Nephron progenitor cell (in vitro differentiated cells): ENCODE measurements at places on chromosomes 3 and 15.

- DNase-seq = no peak
These were observed 205.6 kb downstream of the VGLL3 start for GRCh38 chr3:86785386-86785785.

DNA sequence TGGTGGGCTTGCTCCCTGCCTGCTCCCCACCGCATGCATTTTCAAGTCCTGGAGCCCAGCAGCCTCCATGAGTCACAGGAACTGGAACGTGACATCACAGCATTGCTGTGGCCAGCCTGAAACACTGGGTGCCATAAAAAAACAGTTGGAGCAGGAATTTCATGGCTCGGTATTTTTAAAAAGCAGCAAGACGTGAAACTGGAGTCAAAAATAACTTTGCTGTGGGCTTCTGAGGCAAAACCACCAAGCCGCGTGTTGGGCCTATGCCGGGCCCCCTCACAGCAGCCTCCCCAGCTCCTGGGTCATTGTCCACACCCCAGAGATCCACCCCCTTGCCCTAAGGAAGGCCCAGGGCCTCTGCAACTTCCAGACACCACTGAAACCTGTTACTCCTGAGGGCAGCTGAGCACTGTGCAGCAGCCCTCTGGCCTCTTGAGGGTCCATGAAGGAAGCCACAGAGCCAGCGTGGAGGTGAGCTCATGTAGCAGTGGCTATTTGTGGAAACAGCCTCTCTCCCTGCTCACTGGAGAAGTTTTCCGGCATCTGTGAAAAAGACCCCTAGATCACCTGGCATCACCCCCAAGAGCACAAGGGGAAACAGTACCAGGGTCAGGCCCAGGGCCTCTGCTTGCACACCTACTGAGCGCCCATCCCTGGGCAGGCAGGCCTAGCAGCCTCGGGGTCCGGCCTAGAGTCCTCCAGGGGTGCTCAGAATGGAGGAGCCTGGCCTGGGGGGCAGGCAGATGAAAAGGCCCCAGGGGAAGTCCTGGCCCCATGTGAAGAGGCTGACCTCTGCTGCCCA lies 34.0 kb upstream of the DUSP7 start:
- DNase-seq = no peak

DNA sequence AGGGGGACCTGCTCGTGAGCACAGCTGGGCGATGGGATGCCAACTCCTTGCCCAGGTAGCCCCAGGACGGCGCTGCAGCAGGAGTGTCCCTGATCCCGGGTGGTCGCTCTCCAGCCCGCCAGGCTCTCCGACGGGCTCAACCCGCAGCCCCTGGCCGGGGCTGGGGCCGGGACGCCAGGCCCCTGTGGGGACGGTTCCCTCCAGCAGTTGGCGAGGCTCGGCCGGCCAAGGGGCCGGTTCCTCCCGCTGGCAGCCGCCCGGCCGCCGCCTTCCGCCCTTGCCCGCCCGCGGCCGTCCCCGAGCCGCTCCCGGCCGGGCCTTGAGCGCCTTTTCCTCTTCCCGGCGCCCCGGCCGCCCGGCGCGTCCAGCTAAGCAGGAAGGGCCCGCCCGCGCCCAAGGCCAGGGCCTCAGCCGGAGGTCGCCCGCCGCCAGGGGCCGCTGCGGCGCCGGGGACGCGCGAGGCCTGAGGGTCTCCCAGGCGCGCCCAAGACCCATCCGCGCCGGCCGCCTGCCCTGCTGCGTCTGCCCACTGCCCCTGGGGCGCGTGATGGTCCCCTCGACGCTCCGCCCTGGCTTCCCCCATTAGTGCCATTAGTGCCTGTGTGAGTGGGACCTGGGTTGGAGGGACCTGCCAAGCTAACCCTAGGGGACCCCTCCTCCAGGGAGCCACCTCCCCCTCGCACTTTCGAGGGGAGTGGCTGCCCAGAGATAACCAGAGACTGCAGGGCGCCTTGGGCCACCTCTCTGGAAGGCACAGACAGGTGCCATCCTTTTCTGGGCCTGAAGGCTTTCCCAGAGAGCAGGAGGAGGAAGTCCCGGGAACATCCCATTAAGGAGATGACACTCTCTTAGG lies 106.4 kb downstream of the FBLN2 start:
- DNase-seq = peak; percentile 92

GRCh38 chr3:81761904-81762580 lies 597 bp upstream of the GBE1 start:
- no peak for DNase-seq

- DNase-seq = no peak
These were observed 808.2 kb downstream of the SQOR start for GRCh38 chr15:46442901-46443590.

DNA sequence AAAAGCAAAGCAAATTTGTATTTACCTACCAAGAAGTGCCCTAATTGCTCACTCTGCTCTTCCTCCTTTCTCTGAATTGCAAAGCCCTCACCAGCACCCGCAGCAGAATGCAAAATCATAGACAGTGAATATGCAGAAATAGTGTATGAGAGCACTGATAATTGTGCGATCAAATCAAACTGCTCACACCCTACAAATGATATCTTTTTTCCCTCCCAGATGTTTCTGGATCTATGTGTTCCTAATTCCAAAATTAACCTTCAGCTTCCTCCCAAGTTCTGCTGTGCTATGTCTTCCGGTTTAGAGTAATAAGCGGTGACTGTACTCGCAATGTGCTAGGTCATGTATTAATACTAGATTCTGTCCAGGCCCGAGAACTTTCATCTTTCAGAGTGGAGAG lies 3.4 kb downstream of the GHSR start:
- no peak for DNase-seq

DNA sequence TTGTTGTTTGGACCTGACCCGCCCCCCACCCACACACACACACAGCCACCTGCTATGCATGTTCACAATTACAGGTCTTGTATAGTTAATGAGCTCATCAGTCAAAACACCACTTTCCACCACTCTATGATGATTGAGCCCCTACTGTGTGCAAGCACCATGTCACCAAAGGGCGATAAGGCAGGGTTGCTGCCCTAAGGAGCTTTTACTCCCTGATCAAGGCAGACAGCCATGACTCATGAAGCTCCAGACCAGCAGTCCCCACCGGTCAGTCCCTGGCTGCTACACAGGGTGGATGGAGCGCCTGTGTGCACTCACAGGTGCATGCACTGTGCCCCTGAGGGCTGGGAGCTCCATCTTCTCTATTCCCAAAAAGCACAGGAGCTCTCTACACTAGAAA lies 270.6 kb downstream of the CLSTN2 start:
- no peak for DNase-seq

GRCh38 chr3:148861277-148861869 lies 3.7 kb upstream of the CPA3 start:
- no peak for DNase-seq

DNA sequence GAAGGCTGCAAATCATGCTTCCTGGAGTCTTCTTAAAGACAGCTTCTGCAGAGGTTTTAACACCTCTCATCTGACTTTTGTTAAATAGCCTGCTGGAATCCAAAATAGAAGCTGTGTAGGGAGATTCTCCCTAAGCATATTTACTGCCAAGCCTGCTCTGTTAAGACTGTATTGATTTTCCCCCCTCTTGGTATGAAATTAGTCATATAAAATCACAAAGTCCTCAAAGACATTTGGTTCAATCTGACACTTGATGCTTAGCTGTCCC lies 94.6 kb downstream of the ITPR1 start:
- DNase-seq = no peak

GRCh38 chr15:45435124-45435903 lies 57.0 kb upstream of the GATM start:
- no peak for DNase-seq

GRCh38 chr3:42961633-42962032 lies 17.5 kb upstream of the GASK1A start:
- peak; percentile 35 for DNase-seq

GRCh38 chr3:148896062-148896461 lies 31.0 kb downstream of the CPA3 start:
- DNase-seq = no peak

DNA sequence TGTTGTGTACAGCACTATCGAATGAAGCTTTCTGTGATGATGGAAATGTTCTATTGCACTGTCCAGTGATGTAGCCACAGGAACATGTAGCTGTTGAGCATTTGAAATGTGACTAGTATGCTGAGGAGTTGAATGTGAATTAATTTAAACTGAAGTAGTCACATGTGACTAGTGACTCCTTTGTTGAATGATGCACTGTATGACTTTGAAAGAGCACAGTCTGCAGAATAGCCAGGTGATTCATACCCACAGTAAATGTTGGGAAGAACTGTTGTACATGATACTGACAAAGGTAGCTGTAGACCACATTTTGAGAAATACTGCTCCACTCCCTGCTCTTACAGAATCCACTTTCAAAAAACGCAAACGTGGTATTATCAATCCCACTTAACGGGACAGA lies 34.0 kb upstream of the ACTL6A start:
- no peak for DNase-seq

DNA sequence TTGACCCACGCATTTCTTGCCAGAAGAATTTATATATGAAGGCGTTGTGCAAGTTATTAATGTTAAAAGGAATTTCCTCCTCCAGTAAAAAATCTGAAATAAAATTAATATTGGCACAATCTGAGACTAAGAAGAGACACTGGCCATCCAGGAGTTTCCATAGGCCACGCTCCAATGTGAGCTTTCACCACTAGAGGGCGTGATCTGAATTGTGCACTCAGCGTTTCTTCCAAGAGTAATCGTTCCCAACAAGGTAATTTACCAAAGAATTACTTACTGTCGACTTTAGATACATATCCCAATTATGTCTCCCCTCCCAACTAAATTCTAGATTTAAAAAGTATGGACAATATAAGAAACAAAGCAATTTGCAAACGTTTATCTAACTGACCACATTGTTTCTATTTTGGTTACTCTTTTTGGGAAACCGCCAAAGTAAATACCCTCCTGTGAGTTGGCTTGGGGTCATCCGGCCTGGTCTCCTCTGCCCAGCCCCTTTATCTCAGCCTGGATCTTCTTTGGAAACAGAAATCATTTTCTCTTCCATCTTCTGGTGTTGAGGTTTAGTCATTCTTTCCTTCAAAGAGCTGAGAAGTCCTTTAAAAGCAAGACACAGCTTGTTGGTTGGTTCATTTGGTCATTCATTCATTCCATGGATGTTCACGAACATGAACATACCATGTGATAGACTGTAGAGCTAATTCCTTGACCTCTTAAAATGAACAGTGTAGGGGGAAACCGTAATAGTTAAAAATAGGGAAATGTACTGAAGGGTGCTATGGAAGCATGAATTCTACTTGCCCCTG lies 26.2 kb downstream of the POLR2M start:
- peak; percentile 72 for DNase-seq

DNA sequence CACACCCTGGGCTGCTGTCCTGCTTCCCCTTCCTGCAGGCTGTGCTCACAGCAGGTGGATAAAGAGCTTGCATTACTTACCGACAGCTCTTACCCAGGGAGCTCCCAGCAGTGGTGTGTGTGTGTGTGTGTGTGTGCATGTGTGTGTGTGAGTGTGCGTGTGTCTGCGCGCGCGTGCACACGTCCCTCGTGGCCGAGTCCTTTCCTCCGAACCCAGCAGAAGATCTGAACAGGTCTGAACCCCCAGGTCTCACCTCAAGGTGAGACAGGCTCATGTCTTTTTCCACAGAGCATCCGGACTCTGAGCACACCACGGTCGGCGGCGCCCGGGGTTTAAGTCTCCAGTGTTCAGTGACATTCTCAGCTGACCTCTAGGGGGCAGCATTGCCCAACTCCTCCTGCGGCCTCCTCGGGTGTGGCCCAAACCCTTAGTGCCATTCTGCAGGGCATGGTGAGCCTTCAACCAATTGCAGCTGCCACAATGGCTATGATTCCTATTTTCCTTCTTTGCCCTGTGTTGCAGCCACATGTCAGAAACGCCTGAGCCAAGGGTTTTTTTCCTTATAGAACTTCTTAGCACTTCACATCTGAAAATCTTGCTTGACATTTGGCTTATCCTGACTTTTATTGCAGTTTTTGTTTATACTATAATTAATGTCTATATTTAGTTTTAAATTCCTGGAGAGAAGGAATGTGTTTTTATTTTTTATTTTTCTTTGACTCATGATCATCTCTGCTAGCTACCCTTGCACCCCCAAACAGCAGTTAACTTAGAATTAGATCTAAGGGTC lies 64.1 kb upstream of the KLHL25 start:
- peak; percentile 85 for DNase-seq

GRCh38 chr15:36497901-36498300 lies 81.5 kb upstream of the CDIN1 start:
- DNase-seq = no peak
